RPMI7951 (cell line): ENCODE measurements at places on chromosomes 2 and 18.

DNA sequence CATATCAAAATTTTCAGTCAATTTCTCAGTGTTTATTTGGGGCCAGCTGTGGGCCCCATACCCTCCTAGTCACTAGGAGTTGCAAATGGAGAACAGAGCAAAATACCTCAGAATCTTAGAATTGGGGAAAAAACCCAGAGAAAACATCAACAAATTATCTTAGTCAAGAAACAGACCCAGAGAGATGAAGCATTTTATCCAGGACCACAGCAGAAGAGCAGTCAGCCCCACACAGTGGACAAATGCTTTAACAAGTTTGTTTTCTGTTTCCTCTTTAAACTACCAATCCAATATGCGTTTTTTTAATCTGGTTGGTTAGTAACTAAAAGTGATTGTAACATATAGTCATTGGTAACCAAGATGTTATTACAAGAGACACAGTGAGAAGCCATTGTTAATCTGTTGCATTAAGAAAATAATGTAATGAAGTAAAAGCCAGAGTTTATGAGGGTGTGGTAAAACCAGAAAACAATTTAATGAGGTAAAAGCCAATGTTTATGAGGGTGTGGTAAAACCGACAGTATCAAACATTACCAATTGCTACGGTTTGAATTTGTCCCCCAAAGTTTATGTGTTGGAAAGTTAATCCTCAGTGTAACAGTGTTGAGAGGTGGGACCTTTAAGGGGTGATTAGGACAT lies 60.7 kb upstream of the COX7A2L start:
- DNase-seq = peak; percentile 16

DNA sequence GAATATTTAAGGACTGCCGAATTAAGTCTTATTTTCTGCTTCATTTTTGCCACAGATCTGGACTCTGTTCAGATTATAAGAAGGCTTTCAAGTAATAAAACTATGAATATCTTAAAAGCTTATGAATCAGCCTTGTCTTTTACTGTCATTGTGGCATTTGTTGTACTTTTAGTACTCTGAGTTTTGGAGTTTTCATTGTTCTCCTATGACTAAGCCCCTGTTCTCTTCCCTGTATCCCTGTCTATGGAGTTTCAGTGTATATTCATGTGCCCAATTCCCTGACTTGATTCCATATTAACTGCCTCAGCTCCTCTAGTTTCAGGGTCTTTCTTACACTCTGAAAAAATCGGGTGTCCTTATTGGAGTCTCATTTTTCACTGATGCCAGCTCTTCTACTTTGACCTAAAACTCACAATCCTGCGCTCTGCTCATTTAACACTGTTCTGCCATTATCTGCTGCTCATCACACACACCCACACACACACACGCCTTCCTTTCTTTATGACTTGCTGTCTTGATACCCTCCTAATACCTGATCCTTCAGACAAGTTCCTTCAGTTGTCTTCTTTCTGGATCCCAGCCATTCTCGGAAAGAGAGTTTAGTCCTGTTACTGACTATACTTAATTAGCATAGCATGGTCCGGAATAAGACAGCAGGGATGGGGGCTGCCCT lies 511.8 kb downstream of the CPS1 start:
- DNase-seq = no peak

DNA sequence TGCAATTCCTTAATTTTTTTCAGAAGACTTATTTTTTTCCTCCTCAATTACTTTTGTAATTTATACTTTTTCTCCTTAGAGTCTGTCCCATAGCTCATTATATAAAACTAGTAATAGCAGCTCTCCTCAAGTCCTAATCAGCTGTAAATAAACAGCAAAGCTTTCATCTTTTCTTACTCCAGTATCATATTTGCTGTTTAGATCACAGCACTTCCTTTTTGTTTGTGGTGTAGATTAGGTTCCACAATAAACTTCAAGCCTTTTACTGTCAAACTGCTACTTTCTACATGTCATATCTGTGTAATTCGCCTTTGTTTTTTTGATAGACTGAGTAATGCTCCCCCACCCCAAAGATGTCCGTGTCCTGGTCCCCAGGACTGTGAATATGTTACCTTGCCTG lies 25.5 kb downstream of the GCG start:
- no peak for DNase-seq

DNA sequence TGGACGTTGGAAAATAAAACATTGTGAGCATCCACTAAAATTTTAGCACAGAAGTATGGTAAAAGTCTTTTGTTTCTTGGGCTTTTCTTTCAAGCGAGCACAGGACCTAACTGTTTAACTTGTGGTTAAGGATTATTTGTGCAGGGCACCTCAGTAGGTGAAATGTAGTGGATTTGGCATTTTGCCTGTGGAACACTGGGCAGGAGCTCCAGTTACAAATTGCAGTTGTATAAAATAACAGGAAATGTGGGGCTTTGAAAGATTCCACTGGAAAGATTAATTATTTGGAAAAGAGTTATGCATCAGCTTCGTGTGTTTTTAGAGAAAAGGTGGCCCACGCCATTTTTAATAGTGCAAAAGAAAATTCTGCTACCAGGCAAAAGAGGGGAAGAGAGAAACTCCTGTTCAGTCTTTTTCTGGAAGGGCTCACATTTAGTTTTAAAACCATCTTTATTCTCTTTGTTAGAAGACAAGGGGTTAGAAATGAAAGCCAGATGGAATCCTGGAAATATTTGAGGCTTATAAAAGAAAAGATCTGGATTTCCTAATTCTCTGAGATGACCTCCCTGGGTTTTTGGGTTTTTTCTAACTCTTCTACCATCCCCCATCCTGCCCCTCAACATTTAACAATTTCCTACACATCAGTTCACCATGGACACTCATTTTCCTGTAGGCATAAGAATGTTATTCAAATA lies 144.3 kb upstream of the SERTAD2 start:
- peak; percentile 54 for DNase-seq

GRCh38 chr2:35741556-35741955 lies 614.0 kb upstream of the CRIM1 start:
- DNase-seq = no peak
